GOT3 (cell line): ENCODE measurements at places on chromosomes 1 and 21.

DNA sequence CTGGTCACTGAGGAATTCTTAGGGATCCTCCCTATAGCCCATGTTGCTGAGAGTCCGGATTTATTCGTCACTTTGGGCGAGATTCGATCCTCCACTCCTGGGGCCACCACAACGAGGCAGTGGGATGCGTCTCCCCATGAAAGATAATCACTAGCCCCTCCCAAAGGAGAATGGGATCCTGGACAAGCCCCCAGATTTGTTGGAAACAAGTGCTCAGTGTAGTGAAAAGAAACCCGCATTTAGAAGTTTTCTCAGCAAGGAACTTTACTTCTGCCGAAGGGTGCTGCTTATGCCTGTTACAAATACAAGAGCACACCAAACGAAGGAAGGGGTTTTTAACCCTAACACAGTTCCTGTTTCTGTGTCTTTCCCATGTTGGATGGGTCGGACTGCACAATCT is 83.3 kb downstream of the ZFYVE9 start:
- DNase-seq: no peak

GRCh38 chr1:161805399-161806197 is 39.5 kb downstream of the ATF6 start:
- DNase-seq: no peak

GRCh38 chr21:44681861-44682579 is at the start of gene KRTAP12-1:
Gene KRTAP12-1, minus strand, starts transcription at chr21:44682163. Its CDS starts 40 bp downstream, at chr21:44682123.
- DNase-seq: no peak

DNA sequence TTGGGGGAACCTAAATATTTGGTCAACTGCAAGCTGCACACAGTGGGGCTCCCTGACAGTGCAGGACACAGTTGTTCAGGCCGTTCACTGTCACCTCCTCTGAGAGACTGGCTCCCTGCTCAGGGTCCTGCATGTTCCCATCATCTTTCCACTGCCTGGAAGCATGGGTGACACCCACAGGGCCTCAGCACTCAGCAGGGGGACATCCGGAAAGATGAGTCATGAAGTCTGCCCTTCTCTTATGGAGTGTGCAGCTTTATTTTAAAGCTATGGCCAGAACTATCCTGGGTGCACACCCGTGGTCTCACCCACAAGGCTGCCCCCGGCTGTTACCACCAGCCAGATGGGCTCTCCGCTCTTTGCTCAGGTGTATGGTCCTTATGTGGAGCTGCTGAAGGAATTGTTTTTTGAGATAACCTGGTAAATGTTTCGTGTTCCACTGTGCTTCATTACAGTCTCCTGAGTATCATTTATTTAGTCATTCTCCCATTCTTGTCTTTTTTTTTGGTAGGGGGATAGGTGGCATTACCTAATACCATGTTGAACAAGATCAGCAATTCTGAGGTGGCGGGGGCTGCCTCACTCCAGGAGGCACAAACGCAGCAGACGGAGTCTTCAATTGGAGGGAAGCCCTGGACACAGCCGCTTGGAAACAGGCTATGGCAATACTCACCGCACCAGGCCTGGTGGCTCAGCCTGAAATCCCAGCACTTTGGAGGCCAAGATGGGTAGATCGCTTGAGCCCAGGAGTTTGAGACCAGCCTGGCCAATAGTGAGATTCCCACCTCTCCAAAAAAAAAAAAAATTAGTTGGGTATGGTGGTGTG is 14.3 kb downstream of the TRIM11 start:
- DNase-seq: no peak

GRCh38 chr21:25462517-25462971 is 144.7 kb downstream of the MRPL39 start:
- DNase-seq: no peak

DNA sequence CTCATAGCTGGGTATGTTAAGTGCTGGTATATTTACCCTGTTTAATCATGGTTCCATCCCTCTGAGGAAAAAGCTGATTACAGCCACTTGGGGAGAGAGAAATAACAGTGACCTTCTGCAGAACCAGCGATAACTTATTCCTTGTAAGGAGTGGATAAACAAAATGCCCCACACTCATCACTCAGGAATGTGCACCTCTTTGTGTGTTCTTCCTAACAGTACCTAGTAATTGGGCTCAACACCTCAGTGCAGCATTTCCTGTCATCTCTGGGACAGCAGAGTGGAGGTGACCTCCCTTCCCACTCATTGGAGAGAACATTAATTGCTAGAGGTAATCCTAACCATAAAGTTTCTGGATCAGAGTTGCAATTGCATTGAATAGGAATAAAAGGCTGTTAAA is 112.5 kb upstream of the F3 start:
- no peak for DNase-seq

DNA sequence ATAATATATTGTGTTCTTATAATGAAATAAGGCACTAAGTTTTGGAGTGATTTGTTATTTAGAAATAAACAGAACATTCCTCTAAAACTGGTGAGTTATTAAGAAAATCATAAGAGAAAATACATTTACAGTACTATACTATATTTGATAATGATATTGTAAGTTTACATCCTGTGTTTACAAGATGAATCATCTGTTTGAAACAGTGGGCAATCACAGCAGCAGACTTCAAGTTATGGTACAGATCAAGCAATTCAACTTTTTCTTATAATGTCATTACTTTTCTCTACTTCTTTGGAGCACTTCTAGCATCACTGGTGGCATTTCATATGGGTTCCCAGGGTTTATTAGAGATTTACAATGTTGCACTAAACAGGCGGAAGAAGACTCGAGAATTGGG is 86.5 kb upstream of the BRINP3 start:
- no peak for DNase-seq

GRCh38 chr1:219587801-219588561 is 24.9 kb downstream of the ZC3H11B start:
- no peak for DNase-seq

- no peak for DNase-seq
Observed at GRCh38 chr1:118223426-118223825, 38.4 kb upstream of the SPAG17 start.

- no peak for DNase-seq
Observed at GRCh38 chr1:206447792-206448191, 22.5 kb upstream of the IKBKE start.

DNA sequence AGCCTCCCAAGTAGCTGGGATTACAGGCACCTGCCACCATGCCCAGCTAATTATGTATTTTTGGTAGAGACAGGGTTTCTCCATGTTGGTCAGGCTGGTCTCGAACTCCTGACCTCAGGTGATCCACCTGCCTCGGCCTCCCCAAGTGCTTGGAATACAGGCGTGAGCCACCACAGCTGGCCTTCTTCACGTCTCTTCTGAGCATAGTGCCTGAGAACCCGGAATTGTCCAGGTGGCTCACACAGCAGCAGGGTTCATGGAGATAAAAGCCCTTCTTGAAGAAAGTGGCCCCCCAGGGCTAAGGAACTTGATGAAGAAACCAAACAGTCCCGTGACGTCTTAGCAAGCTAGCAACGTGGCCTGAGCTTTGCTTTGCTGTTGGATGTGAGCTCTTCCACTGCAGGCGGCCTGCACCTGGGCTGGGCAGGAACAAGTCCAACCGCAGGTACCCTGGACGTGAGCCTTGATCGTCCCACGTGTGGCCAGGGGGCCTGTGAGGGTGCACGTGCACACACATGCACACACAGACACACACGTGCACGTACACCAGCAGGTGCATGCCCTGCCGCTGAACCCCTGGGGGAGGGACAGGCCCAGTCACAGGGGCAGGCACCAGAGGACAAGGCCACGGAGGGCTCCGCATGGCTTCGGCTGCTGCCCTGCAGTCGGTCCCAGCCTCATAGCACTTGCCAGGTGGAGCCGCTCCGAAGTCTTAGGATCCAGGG is 23.4 kb upstream of the TRAPPC10 start:
- DNase-seq: no peak

DNA sequence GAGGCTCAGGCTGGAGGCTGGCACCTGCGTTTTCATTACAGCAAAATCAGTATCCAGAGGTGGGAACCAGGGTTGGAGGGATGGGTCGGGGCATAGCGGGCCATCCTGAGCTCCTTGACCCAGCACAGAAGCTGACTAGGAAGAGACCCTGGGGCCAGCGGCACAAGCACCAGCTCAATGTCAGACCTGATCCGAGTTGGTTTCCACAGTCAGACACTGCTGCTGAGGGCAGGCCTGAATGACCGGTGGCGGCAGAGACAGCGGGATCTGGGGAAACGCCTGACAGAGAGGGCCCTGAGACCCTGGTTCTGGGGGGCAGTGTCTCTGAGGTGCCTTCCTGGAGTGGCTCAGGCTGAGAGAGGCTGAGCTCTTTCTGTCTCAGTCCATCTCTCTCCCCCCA is 162.0 kb upstream of the C1orf174 start:
- no peak for DNase-seq

GRCh38 chr1:220976390-220976789 is 97.1 kb downstream of the HLX start:
- no peak for DNase-seq

GRCh38 chr1:116900471-116901365 is 9.0 kb upstream of the PTGFRN start:
- DNase-seq: no peak

DNA sequence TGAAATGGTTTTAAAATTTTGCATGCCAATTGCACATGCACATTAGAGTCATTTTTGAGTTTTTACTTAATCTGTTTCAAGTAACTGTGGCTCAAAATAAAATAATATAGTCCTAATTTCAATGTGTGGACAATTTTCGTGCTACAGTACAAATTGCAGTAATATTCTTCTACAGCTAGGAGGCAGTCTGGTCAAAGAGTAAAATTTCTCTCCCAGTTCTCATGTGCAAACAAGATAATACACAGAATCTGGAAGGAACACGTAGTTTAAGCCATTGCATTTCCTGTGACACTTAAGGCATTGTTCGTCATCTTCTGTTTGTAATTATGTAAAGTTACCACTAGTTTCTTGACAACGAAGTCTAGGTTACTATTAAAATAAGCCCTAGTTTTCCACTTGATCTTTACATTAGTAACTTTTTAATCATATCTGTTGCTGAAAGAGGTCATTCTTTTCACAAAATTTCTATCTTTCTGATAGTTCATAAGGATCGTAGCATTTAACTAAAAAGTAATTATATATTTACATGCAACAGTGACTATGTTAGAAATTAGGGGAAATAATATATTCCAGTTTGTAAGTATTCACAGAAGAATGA is 28.9 kb downstream of the ODR4 start:
- no peak for DNase-seq

DNA sequence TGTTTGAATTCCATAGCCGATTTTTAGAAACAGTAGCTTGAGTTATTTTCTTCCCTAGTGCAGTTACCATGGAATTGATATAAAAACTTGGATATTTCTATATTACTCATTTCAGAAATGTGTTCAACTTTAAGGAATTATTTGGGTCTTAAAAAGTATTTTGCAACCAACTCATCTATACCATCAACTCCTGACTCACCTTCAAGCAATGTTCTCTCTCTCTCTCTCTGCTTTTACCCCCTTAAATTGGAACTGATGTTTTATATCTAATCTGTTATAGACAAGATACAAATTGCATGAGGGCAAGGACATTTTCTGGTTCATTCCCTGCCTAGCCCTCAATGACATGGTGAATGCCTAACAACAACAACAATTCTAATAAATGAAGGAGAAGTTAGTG is 214.7 kb upstream of the NRIP1 start:
- DNase-seq: no peak

DNA sequence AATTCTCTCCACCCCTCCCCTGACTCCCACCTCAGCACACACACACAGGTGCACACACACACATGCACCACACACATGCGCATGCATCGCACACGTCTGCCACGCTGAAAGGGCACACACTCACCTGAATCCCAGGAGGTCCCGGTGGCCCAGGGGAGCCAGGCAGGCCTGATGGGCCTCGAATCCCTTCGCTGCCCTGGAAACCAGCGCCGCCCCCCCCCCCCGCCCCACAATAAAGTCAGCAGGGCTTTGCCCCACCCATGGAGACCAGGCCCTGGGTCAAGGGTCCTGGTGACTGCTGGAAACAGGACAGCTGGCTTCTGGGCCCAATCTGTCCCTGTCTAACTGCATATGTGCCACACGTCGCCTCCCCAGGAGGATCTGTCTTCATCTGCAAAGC is 17.8 kb upstream of the PEF1 start:
- no peak for DNase-seq

DNA sequence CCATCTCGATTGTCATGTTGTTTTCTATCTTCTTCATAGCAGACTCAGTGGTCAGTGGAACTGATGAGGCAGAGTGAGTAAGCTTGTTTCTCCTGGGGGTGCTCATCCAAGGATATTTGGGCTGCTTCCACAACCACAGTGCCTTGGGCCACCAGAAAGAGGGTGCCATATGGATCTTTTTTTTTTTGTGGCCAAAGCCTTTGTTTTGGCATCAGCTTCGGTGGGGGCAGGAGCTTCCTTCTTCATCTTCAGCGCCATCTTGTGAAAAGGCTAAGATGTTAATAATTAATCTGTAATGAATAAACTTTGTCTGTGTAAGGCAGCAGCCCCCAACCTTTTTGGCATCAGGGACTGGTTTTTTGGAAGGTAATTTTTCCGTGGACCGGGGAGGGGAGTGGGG is 6.6 kb upstream of the PLPP3 start:
- no peak for DNase-seq

DNA sequence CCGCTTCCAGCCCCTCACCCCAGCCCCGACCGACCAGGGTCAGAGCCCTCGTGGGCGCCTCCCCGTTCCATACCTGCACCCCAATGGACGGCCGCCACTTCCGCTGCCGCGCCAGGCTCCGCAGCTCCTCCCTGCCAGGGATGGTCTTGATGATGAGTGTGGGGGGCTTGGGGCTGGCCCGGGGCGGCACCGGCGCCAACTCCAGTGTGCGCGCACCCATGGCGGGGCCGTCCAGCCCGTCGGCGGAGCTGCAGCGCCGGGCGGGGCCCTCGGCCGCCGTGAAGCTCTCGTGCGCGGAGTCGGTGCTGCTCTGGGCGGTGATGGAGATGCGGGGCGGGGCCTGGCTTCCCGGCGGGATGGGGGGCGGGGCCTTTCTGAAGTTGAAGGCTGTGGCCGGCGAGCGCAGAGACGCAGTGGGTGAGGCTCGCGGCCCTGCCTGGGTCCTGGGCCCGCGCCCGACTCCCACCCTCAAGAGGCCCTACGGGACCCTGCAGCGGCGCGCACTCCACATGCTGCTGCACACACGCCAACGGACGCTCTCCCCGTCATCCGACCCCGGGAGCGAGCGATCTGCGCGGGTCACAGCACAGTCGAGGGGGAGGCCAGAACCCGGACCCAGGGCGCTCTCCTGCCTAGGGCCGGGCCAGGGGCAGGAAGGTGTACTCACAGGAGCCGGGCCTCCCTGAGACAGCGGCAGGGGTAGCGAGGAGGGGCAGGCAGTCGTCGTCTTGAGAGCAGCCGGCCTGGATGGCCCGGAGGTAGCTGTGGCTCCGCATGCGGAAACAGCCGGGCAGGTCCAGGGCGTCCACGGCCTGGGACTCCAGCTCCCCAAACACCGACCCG is 26.1 kb upstream of the SMIM12 start:
- no peak for DNase-seq

- no peak for DNase-seq
Observed at GRCh38 chr1:227940791-227941241, 6.9 kb downstream of the WNT9A start.

DNA sequence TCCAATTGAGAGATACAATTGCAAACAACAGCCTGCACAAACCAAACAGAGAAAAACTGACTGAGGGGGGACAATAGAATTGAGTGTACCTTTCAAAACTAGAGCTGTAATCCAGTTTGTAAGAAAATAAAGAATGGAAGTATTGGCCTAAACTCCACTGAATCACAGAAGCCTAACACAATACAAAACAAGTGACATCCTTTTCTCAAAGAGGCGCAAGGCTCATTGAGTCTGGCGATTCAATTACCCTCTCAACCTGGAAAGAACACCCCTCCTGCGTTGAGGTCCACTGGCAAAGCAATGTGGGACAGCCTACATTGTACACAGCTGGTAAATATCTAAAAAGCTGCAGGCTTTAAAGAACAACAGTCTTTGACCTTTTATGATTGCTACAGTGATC is 182.6 kb downstream of the DPYD start:
- no peak for DNase-seq
